ENCODE measurements at places on chromosomes 5 and 9.

DNA sequence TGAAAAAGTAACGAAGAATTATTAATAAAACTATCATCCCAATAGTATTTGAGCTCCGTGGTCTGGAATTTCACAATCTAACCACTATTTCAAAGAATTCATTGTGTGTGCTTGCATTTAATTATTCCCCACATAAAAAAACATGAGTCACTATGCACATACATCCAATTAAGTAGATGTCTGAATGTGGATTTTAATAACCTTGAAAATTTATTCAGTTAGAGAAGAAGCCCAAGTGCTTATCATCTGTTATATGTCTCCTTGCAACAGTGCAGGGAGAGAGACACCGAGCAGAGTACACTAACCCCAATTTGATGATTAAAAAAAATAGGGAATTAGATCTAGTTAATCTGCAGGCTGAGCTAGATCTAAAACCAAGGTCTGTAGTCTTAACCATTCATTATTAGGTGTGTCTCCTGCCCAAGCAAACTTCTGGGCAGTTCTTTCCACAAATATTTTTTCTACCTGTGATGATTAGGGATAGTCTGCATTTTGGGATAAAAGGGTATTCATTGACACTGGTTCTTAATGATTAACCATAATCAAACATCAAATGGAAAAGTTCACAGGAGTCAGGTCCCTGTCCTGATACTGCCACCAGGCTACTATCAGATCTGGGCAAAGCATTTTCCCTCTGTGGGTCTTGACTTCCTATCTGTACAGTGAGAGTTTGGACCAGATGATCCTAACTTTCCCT lies 164.2 kb downstream of the GRIA1 start:
- DNase-seq, result no peak

DNA sequence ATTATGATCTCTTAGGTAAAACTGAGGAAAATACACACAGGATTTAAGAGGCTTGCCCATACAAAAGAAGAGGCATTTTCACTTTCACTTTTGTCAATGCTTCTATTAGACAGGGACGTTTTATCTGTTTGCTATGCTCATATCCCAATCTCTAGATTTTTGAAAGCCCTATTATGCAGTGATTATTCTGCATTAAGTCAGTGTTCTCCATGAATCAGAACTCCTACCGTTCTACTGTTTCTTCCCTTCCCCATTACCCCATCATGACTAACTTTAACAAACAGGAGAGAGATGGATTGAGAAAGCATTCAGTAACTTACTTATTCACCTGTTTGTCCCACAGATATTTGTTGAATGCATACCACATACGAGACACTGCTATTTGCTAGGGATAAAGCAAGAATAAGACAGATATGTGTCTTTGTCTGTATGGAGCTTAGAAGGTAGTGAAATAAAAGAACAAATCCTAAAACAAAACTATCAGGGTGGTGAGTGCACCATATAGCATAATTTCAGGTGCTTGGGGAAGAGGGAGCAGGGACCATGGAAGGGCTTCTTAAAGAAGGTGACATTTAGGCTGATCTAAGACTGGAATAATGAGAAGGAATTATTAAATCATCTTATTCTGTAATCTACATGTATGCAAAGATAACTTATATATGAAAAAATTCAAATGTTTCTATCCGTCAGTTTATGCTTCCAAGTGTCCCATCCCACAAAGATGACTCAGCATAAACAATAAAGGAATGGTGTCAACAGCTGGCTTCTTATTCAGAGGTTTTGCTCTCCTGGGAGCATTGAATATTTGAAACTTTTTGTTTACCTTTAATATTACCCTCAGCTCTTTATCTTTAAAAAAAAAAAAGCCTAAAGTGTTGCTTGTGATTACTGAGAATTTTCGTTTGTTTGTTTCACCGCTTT lies 328.1 kb downstream of the HINT1 start:
- no peak for DNase-seq

DNA sequence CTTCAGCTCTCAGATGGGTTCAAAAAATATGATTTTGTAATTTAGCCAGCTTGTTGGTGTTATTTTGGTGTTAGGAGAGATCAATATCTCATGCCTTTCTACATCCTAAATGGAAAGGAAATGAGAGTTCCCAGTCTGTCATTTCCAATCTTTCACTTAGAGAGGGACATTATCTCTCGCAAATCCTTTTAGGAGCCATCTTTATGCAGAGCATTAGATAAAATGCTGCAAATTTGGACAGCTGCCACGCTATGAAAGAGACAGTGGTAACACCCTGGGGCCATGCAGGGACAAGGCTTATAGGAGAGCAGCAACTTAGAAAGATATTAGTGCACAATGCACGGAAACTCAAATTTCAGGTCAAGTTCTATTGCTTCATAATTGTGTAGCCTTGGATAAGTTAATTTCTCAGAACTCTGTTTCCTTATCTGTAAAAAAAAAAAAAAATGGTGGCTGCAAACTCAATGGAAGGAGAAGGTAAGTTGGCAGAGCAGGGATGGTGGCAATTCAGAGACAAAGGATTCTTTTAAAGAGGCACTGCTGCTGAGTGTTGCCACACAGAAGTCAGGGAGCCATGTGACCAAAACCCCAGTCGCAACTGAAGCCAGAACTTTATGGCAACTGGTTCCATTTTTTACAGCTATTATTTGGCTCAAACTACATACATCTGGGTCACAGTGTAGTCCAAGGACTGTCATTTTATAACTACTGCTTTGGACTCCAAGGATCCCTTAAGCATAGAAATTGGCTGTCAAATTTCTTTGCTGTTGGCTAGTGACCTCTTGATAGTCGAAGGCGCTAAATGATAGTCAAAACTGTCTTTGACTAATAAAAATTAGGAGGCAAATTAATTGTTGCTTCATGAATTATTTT lies 210.2 kb downstream of the FRMD3 start:
- no peak for DNase-seq

GRCh38 chr5:95821110-95822021 lies 1.2 kb downstream of the GLRX start:
- DNase-seq, result no peak

DNA sequence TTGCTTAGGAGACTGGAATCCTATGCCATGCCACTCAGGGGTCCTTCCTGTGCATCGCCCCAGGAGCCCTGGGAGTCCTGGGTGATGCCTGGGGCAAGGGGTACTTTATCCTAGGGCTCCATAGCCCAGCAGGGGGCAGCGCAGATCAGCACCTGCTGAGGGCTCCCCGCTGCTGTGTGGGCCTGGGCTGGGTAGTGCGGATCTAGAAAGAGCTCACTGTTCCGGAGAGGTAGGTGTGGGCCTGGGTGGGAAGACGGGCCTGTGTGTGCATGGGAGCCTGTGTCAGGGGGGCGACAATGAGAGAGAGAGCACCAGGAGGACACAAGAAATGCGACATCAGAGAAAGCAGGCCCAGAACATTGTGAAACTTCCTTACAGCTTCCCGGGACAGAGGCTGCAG lies 11.4 kb upstream of the DAB2IP start:
- peak; percentile 66 for DNase-seq

DNA sequence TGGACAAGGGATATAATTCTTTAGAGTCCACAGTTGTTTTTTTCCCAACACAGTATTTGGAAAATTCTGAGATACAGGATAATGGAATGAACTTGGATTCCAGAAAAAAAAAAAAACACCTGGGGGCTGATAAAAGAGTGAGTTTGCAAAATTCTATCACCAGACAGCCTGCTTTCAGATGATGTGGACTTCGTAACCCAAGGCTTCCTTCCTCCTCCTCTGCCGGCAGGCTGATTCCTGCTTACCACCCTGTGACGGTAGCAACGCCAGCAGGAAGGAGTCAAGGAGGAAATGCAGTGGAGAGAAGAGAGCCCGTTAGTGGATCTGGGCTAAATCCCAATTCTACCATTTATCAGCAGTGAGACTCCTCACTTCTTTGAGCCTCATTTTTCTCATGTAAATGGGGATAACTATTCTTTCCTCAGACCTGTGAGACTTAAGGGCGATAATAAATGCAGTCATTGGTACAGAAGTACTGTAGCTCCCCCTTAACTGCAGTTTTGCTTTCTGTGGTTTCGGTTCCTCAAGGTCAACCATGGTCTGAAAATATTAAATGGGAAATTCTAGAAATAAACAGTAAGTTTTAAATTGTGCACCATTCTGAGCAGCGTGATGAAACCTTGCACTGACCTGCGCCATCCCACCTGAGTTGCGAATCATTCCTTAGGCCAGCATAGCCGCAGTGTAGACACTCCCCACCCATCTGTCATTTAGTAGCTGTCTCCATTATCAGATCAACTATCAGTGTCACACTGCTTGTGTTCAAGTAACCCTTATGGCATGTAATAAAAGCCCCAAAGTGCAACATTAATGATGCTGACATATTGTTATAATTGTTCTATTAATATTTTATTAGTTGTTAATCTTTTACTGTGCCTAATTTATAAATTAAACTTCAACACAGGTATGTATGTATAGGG lies 71.4 kb downstream of the DCP2 start:
- no peak for DNase-seq

DNA sequence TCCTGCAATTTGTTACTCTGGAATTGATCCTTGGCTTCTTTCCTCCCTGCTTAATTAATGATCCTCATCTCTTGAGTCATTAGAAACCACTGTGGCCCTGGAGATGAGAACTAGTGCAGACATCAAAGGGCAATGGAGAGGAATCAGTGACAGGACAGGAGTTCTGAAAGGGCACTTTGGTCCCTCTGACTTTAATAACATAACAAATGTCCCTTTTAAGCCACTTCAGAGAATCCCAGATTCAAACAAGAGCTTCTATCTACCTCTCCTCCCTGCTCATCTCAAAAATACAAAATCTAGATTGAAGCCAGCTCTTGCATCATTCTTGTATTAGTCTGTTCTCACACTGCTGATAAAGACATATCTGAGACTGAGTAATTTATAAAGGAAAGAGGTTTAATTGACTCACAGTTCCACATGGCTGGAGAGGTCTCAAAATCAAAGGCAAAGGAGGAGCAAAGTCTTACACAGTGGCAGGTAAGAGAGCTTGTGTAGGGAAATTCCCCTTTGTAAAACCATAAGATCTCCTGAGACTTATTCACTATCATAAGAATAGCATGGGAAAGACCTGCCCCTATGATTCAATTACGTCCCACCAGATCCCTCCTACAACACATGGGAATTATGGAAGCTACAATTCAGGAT lies 139.1 kb downstream of the PLPPR1 start:
- DNase-seq, result no peak

DNA sequence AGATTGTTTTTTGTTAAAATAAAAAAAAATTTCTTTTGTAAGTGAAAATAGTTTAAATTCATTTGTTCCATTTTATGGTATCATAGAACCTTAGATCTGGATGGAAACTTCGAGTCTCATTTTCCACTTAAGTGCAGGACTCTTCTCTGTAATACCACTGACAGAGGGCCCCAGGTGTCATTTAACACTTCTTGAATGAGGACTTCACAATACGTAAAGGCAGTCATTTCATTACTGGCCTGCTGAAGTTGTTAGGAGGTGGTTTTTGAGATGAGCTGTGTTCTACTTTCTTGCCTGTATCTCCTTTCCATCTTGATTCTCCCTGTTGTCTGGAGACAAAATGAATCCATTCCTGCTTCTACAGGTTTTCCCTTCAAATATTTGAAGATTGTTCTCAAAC lies 455.3 kb downstream of the DMRT2 start:
- no peak for DNase-seq

GRCh38 chr9:122445155-122445749 lies 32.5 kb downstream of the OR1J1 start:
- no peak for DNase-seq

GRCh38 chr9:34524349-34524748 lies 1.6 kb upstream of the ENHO start:
- DNase-seq, result no peak

DNA sequence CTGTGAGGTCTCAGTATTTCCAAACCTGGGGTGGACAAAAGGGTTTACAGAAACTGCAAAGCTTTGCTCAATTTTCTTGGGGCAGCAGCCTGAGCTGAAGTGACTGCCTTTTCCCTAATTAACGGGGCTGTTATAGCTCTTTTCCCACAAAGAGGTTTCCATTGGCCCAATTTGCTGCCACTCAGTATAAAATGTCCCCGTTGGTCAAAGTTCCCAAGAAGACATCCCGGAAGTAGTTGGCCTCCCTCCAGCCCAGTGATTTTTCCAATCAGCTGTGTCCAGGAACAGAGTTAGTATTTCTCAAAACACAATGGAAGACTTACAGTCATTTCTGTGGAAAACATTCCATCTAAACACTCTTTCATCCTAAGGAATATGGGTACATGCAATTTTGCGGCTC lies 643.6 kb downstream of the ACTL7B start:
- no peak for DNase-seq

DNA sequence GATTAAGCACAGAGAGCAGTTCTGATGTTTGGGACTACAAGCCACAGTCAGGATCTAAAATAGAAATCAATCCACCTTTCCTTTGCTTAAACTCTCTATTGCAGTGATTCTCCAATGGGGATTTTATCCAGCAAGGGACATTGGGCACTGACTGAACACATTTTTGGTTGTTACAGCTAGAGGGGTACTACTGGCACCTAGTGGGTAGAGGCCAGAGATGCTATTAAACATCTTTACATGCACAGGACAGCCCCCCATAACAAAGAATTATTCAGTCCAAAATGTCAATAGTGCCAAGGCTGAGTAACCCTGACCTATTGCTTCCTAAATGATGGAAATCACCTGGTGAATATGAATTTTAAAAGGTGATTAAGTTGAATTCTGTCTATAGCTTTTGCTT lies 12.0 kb downstream of the ZNF622 start:
- DNase-seq, result no peak

- no peak for DNase-seq
Observed at GRCh38 chr5:135740475-135740874, 94.0 kb upstream of the SLC25A48 start.

GRCh38 chr5:138757061-138757776 lies 4.0 kb downstream of the CTNNA1 start:
- DNase-seq, result no peak

- DNase-seq, result no peak
Observed at GRCh38 chr5:151066920-151067319, 13.9 kb downstream of the TNIP1 start.

DNA sequence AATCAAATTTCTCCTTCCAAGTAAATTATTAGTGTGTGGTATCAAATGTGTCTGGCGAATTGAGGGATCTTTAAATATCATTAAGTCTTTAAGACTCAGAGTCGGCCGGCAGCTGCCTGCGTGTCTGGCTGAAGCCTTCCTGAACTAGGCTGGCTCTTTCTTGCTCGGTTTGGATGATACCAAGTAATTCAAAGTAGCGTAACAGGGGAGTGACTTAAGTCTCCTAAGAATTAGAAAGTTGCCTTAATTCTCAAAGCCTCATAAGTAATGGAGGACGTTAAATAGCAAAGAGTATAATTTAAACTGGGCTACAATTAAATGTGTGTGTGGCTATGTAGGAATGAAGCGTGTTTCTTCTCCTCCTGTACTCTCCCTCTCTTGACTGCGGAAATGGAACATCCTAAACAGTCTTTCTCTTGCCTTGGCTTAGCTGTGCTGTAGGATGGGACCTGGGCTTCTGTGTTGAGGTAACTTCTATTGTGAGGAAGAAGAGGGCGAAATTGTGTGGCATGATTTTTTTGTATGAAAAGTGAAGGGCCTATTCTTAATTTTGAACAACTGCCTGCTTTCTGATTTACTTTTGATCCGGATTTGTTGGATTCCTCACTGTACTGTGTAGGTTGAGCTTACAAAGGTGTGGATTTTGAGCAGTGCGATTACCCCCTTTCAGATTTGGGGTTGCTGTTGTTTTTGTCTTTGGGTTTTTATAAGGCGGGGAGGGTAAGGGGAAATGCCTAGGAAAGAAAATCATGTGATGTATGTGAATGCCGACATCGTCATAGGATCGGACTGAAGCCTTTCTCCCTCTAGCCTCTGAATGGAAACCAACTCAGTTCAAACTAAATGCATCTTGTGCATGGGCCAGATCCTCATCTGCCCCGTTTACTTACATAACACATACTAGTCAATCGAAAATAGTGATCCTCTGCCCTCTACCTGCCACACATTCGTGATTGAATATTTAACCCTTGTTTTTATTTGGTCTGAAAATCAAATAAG lies 29.9 kb downstream of the CPEB4 start:
- peak; percentile 59 for DNase-seq

Measured in stimulated activated CD4-positive, alpha-beta T cell treated with anti-CD3 and anti-CD28 coated beads, Interleukin-2, amount 100 ng/mL, for 24 hours (primary cell).